ENCODE measurements at places on chromosomes 7 and 10.

- no peak for DNase-seq
These were observed 16.6 kb upstream of the GNA12 start for GRCh38 chr7:2860627-2861133.

DNA sequence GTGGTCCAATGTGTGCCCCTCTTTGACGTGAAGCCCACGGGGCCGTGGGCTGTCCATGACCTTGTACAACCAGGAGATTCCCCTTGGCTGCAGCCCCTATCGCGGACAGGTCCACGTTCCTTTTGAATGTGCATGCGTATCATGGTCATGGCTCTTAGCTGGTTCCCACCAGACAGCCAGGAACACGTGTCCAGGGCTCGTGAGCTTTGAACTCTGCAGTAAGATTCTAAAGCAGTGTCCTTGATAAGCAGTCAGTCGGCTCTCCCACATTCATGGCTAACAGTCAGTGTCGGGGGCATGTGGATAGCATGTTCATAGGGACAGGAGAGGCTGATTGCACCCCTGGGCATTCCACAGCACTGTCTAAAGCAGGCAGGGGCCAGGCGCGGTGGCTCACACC, 75.9 kb upstream of the SH2B2 start:
- no peak for DNase-seq

- peak; percentile 32 for DNase-seq
These were observed 59.1 kb downstream of the ZNF467 start for GRCh38 chr7:149714081-149714909.

DNA sequence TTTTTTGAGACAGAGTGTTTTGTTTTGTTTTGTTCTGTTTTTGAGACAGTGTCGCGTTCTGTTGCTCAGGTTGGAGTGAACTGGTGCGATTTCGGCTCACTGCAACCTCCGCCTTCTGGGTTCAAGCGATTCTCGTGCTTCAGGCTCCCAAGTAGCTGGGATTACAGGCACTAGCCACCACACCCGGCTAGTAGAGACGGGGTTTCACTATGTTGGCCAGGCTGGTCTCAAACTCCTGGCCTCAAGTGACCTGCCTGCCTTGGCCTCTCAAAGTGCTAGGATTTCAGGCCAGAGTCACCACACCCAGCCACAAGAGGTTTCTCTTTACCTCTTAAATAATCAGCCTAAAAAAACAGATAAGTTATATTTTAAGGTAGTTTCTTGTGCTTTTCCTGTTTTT, 8.7 kb upstream of the ARHGAP12 start:
- no peak for DNase-seq

DNA sequence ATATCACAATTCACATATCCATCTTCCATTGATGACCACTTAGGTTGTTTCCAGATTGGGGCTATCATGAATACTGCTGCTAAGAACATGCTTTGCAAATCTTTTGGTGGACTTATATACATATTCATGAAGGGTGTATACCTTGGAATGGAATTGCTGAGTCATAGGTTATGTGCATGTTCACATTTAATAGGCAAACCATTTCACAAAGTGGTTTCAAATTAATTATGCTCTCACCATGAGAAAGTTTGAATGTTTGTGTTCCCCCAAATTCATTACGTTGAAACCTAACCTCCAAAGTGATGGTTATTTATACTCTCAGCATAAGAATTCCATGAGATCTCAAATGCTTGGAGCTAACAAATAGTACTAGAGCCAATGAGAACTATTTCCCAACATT, 86.4 kb downstream of the VPS41 start:
- DNase-seq: no peak

Measured in esophagus squamous epithelium (tissue), 5 donors.